NCI-H2029 treated with DMSO at 0.1 percent for 48 hours (cell line): ENCODE measurements at places on chromosomes 11 and 22.

DNA sequence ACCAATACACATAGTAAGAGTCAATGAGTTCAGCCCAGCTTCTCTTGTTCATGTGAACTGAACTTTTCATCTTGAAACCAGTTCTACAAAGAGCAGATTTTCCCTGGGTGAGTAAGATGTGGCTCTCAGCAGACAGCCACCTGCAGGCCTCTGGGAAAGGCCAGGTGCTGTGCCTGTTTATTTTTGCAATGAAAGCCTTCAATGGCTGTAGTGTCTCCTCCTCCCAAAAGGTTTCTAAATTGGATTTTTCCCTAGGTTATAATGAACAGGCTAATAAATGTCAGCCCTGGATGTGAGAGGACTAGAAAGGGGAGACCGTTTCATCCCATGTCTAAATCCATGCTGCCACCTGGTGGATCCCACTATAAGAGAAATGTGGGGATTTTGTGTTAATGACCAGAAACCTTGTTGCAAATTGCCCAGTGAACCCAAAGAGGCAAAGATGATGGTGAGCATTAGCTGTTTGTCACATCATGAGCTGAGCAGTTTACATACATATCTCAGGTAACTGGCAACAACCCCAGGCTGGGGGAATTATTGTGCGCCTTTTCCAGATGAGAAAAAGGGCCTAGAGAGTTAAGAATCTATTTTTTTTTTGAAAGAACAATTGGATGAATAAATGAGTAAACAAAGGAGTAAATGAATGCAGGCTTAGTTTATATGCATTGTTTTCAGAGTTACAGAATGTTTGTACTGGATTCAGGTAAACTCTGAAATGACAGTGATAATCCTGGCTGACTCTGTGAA is 12.7 kb downstream of the C11orf91 start:
- peak; percentile 55 for DNase-seq

DNA sequence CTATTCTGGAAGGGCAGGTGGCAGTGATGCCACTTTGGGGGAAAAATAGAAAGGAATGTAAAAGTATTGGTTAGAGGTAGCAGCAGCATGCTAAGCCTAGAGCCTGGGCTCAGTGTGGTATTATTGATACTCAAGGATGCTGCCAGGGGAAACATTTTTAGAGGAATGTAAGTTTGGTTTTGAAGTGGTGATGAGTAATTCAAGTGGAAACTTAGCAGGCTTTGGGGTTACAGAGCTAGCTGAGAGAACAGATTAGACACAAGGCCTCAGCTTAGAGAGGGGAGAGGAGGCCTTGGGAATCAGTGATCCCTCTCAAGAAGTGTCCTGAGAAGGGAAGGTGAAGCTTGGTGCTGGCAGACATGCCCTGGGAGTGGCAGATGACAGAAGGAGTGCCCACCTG is 32.9 kb upstream of the DDI1 start:
- DNase-seq = no peak

- no peak for DNase-seq
Measured at GRCh38 chr11:116329354-116330090, 443.3 kb downstream of the BUD13 start.

DNA sequence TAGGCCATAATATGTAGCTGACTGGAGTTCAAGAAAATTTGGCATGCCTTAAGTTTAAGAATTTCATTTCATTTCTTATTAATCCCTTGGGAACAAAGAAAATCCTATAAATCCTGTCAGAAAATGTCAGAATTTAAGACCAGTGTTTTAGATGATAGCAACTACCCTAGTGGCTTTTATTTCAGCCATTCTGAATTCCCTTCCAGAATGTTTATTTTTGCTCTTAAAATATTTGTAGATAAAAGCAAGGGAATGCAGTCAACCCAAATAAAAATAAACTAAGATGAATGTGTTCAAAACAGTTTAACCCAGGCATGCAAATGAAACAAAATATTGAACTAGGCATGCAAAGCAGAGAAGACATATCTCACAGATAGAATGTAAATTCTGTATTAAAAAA is 356.9 kb upstream of the LRRC4C start:
- DNase-seq = no peak

- DNase-seq = no peak
Measured at GRCh38 chr11:26960281-26960680, 33.6 kb upstream of the FIBIN start.

DNA sequence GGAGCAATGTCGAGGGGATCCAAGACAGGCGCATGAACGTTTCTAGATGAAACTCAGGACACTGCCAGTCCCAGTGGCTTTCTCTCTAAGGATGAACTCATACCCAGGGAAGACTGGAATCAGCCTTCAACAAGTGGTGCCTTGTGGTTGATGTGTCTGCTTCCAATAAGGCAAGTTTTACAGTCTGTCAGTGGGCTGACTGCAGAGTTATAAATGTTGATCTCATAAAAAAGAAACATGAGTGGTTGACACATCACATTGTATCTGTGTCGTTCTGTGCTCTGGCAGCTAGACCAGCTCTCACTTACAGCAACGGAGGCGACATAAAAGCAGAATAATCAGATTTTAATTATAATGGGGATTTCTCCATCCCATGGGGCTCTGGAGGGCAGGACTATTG is 96.7 kb downstream of the SNX19 start:
- DNase-seq = no peak

GRCh38 chr11:61054927-61055562 is 47.2 kb upstream of the CD5 start:
- DNase-seq = no peak

DNA sequence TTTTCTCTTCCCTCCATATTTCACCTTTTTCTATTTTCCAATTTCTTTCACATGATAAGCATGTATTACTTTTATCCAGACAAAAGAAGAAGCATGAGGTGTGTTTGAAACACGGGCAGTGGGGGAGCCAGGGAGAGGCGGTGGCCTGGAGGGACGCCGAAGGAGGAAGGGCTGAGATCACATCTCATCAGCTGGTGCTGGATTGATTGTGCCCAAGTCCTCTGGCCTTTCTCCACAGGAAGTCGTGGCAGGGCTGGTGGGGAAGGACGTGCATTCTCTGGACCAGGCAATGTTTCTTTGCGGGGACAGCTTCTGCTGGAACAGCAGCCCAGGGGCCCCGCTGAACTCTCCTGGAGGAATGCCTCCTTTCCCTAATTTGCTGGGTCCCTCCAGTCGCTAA is 82.9 kb downstream of the MIAT start:
- DNase-seq = no peak

- peak; percentile 11 for DNase-seq
Measured at GRCh38 chr22:39725351-39726035, 154.9 kb downstream of the CACNA1I start.

GRCh38 chr11:127000291-127000968 is at the start of gene KIRREL3:
KIRREL3 (minus strand) TSS chr11:127000770.
- peak; percentile 11 for DNase-seq

GRCh38 chr11:41978945-41979344 is 519.5 kb upstream of the LRRC4C start:
- DNase-seq = no peak

GRCh38 chr11:20035701-20036601 is 124.3 kb downstream of the DBX1 start:
- DNase-seq = peak; percentile 97

- no peak for DNase-seq
Measured at GRCh38 chr11:130369141-130369691, 54.5 kb upstream of the ZBTB44 start.

- DNase-seq = no peak
Measured at GRCh38 chr11:102589047-102589459, 36.1 kb downstream of the MMP20 start.

DNA sequence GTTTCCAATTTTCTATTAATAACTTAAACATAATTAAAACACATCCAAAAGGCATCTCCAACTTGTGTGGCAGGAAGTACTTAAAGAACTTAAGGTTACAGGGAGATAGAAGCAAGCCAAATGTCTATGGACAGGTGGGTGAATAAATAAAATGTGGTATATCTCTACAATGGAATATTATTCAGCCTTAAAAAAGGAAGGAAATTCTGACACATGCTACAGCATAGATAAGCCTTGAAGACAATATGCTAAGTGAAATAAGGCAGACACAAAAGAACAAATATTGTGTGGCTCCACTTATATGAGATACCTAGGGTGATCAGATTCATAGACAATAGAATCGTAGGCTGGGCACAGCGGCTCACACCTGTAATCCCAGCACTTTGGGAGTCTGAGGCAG is 109.6 kb downstream of the WT1 start:
- DNase-seq = no peak

- no peak for DNase-seq
Measured at GRCh38 chr22:20466659-20467379, 28.8 kb downstream of the KLHL22 start.

- no peak for DNase-seq
Measured at GRCh38 chr11:113690619-113691569, 15.2 kb downstream of the TMPRSS5 start.

DNA sequence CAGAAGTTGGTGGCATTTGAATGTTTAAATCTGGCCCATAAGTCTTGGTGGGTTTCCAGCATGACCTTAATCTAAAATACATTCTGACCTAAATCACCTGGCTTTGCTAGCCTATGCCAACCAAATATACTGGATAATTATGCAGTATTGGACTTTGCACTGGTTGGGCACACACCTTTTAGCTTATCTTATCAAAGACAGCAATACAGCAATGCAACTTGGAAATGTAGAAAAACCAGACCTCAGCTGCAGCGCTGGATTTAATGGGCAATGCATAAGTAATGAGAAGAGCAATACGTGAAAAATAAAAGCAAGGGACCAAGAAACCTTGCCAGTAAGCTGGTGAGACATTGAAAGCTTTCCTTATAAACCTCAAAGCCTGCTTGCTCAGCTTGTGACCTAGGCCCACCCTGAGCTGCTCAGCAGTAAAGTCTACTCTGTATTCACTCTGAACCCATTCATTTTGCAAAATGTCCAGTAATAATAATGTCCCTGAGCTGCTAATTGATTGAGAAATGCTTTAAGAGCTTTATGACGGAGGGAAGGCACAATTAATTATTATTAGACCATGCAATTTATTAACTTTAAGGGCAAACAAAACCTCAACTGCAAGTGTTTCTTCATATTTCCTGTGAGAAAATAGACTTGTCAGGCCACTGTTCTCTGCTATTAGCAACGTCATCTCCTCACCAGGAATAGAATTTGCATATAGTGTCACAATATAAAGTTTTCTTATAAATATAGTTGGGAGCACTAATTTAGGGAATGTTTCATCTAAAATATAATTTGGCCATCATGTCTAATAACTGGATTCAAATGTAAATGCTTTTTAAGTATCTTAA is 49.4 kb upstream of the CEP295 start:
- no peak for DNase-seq

DNA sequence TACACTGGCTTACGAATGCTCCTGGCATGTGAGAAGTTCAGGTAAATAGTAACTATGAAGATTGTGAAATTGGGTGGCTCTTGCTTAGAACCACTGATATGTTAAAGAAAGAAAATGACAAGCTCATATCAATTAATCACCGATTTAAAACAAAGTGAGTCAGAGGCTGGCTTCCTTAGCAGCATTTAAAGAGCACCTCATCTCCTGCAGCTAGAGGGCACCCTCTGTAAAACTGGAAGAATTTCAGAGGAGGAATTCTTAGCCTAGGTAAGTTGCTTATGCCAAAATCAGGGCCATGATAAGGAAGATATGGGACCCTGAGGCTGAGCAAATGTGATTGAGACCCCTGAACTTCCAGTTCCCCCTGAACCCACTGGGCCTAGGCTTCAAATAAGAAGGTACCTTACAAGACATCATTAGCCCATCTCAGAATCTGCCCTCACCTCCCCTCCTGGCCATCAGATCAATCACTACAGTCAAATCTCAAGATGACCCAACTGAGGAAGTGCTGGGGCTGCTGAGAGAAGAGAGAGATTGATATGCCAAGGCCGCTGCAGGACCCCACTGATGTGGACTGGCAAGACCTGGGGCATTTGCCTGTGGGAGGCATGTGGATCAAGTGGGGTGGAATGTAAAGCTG is 8.6 kb upstream of the CD3E start:
- no peak for DNase-seq

DNA sequence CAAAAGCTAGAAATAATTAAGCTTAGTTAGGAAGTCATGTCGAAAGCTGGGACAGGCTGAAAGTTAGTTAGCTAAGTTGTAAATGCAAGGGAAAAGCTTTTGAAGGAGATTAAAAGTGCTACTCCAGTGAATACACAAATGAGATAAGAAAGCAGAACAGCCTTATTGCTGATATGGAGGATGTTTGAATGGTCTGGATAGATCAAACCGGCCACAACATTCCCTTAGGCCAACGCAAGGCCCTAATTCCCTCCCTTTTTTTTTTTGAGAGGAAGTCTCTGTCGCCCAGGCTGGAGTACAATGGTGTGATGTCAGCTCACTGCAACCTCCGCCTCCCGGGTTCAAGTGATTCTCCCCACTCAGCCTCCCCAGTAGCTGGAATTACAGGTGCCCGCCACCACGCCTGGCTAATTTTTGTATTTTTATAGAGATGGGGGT is 23.3 kb upstream of the WEE1 start:
- no peak for DNase-seq

DNA sequence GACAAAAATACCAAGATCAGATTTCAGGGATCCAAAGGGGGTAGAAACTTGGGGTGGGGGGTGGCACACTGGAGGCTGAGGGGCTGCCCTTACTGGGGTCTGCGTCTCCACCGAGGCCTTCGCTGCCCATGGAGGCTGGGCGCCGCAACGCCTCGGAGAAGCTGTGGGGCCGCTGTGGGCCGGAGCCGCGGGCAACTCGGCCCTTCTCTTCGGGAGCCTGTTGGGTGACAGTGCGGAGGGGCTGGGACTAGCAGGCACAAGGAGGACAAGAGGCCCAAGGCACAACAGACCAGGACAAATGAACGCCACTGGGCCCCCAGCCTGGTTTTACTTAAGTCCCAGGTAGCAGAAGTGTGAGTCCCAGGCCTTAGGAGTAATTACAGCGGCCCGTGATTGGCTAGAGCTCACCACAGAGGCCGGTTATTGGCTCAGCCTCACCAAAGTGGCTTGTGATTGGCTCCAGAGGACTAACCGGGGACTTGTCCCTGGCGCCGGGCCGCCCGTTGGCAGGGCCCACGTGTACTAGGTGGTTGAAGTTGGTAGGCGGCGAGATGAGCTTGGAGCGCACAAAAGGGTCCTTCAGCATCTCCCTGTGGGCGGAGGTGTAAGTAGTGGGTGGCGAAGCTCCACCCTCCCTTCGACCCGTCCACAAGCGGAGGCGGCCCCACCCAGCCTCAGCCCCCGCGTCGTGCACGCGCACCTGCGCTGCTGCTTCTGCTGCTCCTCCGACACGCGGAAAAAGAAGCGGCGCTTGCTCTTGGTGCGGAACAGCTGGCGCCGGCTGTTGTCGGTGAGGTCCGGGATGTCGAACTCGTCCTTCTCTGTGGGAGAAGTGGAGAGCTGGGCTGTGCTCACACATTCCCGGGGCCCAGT is 16.5 kb upstream of the MEN1 start:
- no peak for DNase-seq
